ENCODE measurements at places on chromosomes 7 and 10. TPM values are rescaled to one million over a fixed set of nuclear protein-coding genes. Genes with fewer than 3 reads are reported as not detected.
A peak's percentile ranks its signal among the peaks of the same experiment; 100 is the strongest.

The SAP25 gene
- total RNA-seq: 1.5 TPM

The PDE1C gene
- total RNA-seq: not detected

The TMEM196 gene
- total RNA-seq: not detected

The BEND7 gene
- 0.31 TPM for total RNA-seq

The CLDN4 gene
- total RNA-seq: 1,331 TPM

The INPP5A gene
- total RNA-seq: 22.7 TPM

The CADPS2 gene
- 1.6 TPM for total RNA-seq

The DNAH11 gene
- not detected for total RNA-seq

DNA sequence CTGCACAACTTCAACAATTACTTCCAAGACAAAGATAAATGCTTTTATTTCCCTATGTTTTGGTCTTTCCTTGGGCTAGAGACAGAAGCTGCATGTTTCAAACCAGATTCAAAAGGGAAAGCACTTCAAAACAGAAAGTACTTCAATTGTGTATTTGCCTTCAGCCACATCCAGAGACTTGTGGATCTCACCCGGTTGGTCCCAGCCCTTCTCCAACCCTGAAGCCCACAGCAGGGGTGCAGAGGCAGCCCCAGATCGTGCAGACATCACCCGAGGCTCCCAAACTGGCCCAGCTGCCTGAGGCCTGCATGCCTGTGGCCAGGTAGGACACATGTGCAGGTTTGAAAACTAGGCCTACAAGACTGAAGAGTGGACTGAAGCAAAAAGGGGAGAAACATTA is 80.8 kb downstream of the ALOX5 start:
- DNase-seq: no peak

DNA sequence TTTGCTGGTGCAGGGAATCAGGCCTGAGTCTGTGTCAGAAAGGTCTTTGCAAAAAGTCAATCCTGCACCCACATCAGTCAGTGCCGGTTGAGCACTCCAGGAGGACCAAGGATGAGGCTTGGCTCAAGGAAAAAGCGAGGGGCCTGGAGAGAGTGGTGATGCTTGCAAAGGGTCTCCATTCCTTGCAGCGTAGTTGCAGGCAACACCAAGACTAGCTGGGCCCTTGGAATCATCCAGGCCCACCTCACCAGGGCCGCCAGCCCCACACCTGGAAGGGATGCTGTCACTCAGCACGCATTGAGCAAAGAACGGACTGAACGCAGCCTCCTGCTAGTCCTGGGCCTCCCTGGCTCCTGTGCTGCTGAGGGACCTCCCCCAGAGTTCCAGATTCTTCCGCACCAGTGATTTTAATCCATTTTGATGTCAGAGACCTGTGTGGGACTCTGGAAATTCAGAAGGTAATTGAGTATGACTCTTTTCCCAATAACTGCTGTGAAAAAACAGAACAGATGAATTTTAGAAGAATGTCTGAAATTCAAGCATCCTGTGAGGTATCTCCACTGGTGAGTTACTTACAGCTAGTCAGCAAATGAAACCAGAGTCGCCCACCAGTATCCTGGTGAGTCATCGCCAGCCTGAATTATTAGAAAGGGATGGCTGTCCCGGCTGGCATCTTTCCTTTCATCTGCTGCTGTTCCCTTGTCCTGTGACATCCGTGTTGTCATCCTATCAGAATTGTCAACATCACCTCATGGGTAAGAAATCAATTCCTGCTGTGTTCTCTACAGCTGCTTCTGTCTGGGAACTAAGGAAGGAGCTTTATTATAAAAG is 150.8 kb upstream of the NPS start:
- DNase-seq: no peak

DNA sequence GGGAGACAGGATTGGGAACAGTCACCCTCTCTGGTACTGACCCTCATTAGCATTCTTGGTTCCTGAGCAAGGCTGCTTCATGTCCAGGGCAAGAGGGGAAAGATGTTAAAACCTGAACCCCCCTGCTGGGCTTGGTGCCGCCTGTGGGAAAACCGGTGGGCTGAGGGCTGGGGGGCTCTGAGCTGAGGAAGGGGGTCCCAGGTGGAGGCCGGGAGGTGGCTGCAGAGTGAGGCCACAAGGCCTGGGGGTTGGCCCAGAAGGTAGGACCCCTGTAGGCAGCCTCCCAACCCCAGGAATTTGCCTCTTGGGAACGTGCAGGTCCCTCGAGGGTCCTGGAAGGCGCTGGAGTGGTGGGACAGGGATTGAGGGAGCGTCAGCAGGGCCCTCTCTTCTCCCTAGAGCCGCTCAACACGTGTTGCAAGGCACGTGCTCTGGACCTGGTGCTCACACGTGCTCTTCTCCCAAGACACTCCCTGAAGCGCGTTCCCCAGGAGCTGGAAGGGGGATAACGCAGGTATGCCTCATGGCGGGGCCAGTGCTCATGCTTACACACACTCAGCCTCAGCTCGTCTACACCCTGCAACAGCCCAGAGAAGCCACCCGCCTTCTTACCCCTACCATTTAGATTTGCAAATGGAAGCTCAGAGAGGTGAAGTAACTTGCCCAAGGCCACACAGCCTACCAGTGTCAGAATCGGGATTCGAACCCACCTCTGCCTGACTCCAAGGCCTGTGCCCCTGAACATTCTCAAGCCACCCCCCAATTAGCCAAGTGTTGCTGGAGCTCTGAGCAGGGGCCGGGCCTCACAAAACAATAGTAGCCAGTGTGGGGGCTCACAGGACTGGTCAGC is 64.4 kb downstream of the LHPP start:
- DNase-seq: no peak

- peak; percentile 71 for DNase-seq
Measured at GRCh38 chr7:152759949-152760853, 649 bp downstream of the ACTR3B start.

DNA sequence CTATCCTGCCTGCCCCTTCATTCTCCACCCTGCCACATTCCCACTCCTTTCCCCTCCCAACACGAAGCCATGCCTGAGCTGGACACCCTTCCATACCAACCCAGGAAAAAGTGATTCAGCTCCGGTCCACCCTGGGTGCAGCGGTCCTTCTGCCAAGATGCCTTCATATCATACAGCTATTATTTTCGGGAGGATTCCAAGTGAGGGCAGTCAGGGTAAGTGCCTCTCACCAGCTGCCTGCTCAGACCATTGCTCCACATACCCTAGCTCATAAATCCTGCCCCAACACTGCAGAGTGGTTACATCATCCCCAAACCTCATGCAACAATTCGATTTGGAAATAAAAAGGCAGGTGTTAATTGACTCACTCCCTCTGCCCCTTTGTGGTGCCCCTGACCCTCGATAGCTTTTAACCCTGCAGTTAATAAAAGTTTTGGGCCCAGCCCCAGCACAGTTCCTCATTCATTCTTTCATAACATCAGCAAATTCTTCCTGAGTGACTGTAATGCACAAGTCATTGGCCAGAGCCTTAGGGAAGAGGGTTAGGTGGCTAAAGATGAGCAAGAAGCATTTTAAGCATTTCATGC is 42.6 kb downstream of the ZNF503 start:
- DNase-seq: no peak

DNA sequence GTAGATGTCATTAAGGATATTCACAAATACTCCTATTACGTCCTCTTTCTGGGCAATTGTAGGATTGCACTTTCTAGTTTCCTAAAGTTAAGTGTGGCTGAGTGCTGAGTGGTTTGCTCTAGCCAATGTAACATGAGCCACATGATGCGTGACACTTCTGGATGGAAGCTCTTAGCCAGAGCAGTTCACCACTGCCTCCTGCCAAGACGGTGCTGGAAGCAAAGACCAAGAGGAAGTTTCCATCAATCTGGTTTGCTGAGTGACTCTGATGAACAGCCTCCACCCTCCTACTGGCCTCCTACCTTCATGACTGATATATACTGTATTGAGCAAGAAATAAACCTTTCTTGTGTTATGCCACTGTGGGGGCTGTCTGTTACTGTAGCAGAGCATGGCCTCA is 318.1 kb downstream of the KCNMA1 start:
- DNase-seq: no peak

GRCh38 chr7:45902820-45903219 is 14.5 kb downstream of the IGFBP1 start:
- DNase-seq: no peak

GRCh38 chr7:102895602-102896001 is 17.2 kb upstream of the LRRC17 start:
- DNase-seq: no peak

DNA sequence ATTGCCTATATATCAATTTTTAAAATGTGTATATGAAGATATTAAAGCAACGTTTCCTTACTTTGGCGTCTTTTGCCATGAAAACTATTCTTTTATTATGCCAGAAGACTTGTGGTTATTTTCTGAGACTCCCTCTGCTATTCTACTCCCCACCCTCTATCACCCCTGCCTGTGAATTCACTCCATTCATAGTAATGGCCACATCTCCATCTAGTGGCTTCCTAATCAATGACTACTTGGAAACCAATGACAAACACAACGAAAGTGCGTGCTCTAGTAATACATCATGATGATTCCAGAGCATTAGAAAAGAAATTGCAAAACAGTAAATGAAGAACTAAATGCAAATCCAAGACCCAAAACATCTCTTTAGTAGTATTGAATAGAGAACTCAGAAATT is 186.7 kb upstream of the HGF start:
- peak; percentile 70 for DNase-seq

GRCh38 chr7:22802426-22802825 is 20.2 kb downstream of the TOMM7 start:
- DNase-seq: no peak

DNA sequence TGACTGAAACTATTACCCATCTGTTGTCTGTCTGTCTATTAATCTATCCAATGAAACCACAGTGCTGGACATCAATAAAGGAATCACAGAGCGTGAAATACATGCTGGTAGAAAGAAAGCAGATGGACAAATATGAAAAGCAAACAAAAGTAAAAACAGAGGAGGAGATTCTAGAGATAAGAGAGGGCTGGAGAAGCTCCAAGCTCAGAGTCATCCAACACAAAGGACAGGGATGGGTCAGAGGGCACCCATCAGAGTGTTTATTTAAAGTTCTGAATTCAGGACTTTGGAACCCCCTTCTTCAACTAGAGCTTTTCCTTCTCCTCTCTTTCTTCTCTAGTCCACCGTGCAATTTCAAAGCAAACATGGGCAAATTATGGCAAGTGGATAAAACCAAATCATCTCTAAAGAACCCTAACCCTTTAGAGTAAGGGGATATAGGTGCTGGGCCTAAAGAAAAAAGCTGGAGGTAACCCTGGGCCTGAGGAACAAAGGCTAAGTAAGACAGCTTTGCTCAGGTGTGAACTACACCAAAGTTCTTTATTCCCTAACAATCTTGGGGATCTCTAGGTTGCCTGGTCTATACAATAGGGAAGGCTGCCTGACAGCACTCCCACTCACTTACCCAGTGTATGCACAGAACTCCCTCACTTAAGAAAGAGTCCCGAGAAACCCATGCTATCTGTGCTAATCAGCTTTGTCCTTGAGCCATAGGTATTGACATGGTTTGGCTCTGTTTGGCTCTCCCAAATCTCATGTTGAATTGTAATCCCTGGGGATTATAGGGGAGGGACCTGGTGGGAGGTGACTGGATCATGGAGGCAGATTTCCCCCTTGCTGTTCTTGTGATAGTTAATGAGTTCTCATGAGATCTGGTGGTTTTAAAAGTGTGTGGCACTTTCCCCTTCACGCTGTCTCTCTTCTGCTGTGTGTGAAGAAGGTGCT is 97.0 kb downstream of the BAMBI start:
- DNase-seq: no peak

- peak; percentile 17 for DNase-seq
Measured at GRCh38 chr7:36945612-36946400, 221.5 kb upstream of the AOAH start.

DNA sequence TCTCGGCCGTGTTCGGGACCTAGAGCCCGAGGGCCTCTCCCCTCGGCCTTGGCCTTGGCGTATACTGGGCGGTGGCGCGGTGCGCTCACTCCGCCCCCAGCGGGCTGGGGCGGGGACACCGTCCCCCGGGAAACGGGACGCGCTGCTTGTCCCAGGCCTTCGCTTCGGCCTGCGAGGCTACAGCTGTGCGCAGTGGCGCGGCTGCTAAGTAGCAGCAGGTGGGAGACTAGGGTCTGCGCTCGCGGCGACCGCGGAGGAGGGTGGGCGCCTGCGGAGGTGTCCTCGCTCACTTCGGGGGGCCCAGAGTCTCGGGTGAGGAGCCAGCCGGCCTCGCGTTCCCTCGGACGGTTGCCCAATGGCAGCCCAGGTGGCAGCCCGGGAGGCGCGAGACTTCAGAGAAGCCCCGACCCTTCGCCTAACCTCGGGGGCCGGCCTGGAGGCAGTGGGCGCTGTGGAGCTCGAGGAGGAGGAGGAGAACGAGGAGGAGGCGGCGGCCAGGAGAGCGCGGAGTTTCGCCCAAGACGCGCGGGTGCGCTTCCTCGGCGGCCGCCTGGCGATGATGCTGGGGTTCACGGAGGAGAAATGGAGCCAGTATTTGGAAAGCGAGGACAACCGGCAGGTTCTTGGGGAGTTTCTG is at the start of gene DNAH11:
Gene DNAH11, plus strand, starts transcription at position 149 of the 637 bp plus-strand sequence. Its CDS starts 207 bp downstream, at position 356.
- no peak for DNase-seq

- peak; percentile 64 for DNase-seq
Measured at GRCh38 chr10:69801094-69801433, 642 bp upstream of the COL13A1 start.

- DNase-seq: no peak
Measured at GRCh38 chr7:117859246-117859812, 13.9 kb downstream of the CTTNBP2 start.

GRCh38 chr7:28179120-28180030 is 1.2 kb downstream of the JAZF1 start:
- DNase-seq: peak; percentile 28

DNA sequence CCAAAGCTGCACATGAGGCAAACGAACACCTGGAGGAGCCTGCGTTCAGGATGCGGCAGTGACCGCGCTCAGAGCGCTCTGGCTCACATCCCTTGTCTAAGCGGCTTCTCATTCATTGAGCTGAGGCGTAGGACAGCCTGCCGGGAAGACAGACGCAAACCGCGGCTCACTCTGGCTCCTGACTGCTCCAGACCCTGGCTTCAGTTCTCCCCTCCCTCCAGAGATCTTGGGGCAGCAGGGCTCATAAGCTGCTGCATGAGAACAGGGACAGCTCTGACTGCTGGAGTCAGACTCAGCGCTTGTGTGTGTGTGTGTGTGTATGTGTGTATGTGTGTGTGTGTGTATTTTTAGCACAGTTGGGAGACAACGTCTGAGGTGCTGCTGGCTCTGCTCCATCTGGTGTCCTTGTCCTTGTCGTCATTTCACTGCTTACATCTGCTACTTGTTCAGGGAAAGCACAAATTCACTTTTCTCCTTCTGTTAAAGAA is 15.8 kb upstream of the LYZL2 start:
- DNase-seq: peak; percentile 3

- DNase-seq: peak; percentile 18
Measured at GRCh38 chr10:129642427-129642826, 175.4 kb downstream of the MGMT start.

Data from HT-29 (cell line).